RPMI7951 (cell line): ENCODE measurements at places on chromosomes 5 and 9.
A peak's percentile ranks its signal among the peaks of the same experiment; 100 is the strongest.

- no peak for DNase-seq
Observed at GRCh38 chr9:124792257-124793014, 15.5 kb downstream of the OLFML2A start.

DNA sequence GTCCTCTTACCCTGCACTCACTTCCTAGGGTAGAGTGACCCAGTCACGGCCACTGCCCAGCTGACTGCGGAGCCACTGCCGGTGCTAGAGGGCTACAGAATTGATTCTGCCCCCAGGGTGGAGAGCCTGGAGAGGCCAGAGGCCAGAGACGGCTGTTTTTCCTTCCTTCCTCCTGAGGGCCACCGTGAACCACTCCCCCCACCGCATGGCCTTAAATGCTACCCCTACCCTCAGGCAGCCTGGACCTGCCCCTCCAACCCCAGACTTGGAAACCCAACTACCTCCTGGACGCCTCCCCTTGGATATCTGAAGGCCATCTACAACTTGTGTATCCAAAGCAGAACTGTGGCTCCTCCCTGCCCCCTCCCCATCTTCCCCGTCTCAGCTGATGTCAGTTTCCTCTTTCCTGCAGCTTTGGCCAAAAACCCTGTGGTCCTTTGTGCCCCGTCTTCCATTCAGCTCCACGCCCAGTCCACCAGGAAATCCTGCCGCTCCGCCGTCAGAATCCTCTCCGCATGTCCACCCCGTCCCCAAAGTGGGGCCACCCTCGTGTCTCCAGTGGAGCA lies 16.3 kb downstream of the SH2D3C start:
- DNase-seq: no peak

GRCh38 chr5:73967347-73967746 lies 341.4 kb downstream of the ARHGEF28 start:
- no peak for DNase-seq

DNA sequence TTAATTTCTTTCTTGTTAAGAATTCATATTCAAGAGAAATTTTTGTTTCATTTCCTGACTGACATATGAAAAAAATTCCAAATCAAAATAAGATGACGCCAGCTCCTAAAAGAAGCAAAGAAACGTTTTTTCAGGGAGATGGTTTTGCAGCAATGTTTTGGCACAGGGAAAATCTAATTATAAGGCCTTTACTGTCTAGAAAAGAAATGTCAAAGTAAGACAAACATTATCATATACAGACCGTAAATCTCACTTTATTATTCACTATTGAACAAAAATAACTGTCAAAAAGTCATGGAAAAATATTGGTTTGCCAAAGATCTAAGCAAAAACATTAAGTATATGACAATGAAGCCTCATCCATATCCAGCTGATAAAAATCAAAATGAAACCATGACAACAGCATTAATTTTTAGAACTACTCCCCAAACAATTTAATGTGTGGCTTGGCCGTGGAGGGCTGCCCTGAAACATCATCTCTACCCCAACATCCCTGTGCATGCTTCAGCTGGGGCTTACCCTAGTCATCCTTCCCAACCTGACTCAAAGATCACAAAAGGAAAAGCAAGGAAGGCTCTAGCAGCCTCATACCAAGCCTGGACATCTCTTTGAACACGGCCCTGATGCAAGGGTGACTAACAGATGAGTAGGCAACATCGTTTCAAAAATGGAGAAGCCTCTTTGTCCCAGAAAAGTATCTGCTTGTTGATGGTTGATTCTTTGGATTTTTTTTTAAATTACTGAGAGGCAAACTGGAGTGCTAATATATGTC lies 95.6 kb downstream of the ARSB start:
- DNase-seq: peak; percentile 66

DNA sequence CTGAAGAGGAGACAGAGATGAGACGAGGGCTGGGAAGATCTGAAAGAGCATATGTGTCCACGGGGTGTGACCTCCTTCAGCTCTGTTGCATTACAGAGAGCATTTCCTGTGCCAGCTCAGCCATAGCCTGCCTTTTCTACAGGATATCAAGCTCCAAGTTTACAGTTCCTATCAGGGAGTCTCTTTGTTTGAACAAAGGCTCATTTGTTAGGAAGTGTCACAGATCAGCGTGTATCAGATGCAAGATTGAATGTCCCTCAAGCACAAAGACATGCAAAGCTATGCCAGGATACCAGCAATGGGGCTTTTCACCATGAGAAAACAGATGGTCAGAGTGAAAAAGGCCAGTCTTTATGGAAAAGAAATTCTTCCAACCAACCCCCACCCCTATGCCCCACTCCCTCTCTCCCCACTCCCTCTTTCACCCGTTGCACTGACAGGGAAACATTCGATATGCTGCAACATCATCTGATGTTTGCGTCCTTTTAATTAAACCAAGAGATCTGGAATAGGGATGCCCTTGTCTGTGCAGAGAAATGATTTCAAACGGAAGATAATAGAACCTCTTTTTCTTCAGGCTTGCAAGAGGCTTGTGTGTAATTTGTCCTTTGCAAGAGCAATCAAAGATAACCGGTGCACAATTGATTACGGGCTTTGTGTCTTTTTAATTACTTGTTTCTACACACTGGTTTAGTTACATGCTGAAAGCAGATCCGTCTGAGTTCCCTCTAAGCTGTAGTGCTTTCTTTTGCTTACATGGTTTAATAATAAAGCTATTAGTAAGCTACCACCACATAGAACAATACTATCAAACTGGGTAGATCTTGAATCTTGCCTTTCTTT lies 263.1 kb upstream of the RGMB start:
- DNase-seq: peak; percentile 63

GRCh38 chr9:78858266-78858665 lies 561.3 kb downstream of the PSAT1 start:
- DNase-seq: peak; percentile 67

GRCh38 chr5:175253597-175253996 lies 190.4 kb downstream of the DRD1 start:
- peak; percentile 41 for DNase-seq
